H1 (cell line): ENCODE measurements at places on chromosomes 5 and 9. TPM values are rescaled to one million over a fixed set of nuclear protein-coding genes. Genes with fewer than 3 reads are reported as not detected.
A peak's percentile ranks its signal among the peaks of the same experiment; 100 is the strongest.

- no peak for DNase-seq
Observed at GRCh38 chr5:16709691-16710433, 93.1 kb upstream of the RETREG1 start.

The SPINK13 gene
- total RNA-seq = not detected in 2 replicates

- DNase-seq = no peak
Observed at GRCh38 chr5:74581988-74582365, 58.6 kb downstream of the ENC1 start.

DNA sequence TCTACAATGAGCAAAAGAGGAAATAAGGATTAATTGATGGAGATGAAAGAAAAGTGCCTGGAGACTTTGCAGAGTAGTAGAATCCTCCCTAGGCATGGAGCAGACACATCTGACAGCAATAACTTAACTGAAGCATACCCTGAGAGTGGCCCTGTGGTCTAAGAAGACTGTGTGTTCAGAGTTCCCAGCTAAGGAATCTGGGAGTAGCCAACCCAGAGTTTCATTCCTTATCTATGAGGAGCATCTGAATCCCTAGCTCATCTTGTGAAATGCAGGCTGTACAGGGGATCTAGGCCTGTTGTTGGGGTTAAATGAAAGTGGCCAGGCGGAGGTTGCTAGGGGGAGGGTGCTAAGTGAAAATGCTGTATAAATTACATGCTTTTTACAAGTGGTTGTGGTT, 233.1 kb upstream of the FBXL7 start:
- no peak for DNase-seq

The NXNL2 gene
- total RNA-seq = 1.9 and 2.1 TPM in 2 replicates

The ANKS6 gene
- total RNA-seq = 56.3 and 61.2 TPM in 2 replicates

- no peak for DNase-seq
Observed at GRCh38 chr9:90307891-90308290, 334.7 kb downstream of the DIRAS2 start.

The MRPS2 gene
- 78.6 and 78.8 TPM in 2 replicates for total RNA-seq

DNA sequence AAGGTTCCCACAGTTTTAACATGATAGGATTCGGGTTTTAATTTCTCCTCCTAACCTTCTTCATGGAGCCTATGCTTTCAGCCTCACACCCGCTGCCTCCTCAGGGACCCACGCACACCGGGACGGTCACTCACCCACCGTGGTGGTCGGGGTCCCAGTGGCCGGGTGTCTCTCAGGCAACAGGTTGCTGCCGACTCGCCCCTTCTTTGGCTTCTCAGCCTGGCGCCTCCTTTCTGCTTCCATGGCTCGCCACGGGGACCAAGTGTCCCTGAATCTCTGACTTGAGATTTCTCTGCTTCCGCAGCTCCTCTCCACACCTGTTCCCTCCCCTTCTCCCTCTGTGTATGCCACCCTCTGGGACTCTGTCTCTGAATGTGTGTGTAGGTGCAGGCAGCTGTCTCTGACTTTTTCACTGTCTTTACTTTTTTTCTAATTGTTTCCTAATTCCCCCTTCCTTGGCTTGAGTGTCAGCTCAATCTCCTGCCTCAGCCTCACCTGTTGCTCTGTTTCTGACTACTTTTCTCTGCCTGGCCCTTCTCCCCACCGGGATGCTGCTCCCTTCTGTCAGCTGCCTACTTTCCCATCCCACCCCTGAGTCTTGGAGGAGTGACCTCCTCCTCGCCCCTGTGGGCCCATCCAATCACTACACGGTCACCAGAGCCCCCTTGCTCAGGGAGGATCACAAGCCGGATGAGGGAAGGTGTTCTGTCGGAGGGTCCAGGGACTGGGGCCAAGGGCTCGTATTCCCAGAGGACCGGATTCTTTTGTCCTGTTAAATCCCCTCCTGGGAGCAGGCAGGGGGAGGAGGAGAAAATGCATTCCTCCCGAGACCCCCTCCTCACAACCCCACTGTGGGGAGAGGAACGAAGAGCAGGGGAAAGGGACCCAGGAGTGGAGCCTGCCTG, at the start of gene PROP1:
Gene PROP1 (minus strand): TSS at position 552 of the 905 bp plus-strand sequence. CDS start 309 bp downstream, at position 243.
- no peak for DNase-seq

The SELENOP gene
- 17.0 and 19.4 TPM in 2 replicates for total RNA-seq

DNA sequence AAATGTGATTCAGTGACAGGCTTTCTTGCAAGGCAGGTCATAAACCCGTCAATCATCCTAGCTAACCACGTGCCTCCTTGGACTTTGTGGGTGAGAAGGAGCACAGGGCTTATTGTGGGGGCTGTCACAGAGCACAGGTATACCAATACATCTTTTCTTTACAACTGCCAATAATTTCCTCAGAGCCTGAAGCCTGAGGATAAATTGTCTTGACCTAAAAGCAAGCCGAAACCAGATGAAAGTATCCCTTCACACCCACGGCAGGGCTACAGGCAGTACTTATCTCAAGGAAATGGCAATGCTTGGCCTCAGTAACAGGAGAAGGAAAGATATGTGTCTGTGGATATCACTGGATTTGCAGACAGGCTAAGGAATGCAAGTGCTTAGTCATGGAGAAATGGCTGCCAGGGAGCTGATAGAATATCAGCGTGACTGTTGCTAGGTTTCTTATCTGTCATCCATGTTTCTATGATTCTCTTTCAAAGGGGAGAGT, 90.3 kb upstream of the ZNF366 start:
- no peak for DNase-seq

GRCh38 chr5:137034764-137035479, 464.2 kb downstream of the SPOCK1 start:
- no peak for DNase-seq

- no peak for DNase-seq
Observed at GRCh38 chr5:99398976-99399375, 470.2 kb upstream of the CHD1 start.

DNA sequence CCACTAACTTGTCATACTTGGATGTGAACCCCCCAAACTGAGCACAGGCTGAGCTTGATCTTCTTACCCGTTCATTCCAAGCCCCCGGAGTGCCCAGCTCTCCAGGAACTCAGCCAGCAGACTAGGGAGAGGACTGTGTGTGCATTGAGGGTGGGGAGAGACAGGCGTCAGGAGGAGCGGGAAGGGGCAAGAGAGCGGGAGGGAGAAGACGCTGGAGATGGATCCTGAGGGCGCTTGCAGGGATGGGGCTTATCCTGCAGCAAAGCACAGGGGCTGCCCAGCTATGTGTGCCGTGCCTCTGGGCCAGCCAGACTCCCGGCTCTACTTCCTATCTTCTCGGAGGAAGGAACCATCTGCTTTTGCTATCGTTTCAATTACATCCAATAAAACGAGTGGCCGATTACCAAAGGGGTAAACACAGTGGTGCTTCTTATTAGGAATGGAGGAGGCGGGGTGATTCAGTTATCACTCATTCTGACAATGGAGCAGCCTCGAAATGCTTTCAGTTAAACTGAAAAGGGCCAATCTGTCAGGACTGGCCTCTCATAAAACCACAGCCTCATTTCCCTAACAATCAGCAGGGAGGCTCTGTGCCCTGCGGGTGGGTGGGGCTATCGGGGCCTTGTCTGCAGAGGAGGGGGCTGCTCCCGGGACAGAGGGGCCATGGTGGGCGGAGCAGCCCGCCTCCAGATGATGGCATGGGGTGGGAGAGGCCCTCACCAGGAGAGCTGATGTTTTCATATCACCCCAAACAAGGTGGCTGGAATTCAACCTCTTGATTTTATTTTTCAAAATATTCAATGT, 168.2 kb downstream of the DAB2IP start:
- DNase-seq = peak; percentile 25

DNA sequence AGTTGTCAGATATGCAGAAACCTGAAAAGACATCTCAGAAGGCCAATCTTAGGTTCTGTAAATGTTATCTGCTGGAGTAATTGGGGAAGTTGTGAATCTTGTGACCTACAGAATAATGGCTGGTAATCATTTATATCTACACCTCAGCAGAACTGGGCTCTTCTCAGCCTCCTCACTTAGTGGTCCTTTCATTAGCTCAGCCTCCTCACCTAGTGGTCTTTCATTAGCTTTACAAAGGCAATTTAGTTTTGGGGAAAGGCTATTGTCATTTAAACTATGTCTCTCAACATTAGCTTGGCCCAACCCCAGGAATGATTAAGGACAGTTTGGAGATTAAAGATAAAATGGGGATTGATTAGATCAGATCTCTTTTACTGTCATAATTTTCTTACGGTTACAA, 284.2 kb upstream of the SGCD start:
- DNase-seq = no peak
